ENCODE measurements at places on chromosomes 7 and 10.

DNA sequence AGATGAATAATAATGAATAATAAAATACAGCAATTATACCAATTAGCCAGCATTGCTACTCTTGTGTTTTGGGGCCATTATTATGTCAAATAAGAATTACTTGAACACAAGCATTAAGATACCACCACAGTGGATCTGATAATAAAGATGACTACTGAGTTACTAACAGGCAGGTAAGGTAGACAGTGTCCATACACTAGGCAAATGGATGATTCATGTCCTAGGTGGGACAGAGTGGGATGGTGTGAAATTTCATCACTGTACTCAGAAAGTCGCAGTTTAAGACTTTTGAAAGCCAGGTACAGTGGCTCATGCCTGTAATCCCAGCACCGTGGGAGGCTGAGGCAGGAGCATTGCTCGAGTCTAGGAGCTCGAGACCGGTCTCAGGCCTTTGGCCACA, 8.7 kb upstream of the UNC5B start:
- DNase-seq, result no peak

- DNase-seq, result no peak
Measured at GRCh38 chr7:27032839-27033238, 63.0 kb downstream of the HOXA1 start.

DNA sequence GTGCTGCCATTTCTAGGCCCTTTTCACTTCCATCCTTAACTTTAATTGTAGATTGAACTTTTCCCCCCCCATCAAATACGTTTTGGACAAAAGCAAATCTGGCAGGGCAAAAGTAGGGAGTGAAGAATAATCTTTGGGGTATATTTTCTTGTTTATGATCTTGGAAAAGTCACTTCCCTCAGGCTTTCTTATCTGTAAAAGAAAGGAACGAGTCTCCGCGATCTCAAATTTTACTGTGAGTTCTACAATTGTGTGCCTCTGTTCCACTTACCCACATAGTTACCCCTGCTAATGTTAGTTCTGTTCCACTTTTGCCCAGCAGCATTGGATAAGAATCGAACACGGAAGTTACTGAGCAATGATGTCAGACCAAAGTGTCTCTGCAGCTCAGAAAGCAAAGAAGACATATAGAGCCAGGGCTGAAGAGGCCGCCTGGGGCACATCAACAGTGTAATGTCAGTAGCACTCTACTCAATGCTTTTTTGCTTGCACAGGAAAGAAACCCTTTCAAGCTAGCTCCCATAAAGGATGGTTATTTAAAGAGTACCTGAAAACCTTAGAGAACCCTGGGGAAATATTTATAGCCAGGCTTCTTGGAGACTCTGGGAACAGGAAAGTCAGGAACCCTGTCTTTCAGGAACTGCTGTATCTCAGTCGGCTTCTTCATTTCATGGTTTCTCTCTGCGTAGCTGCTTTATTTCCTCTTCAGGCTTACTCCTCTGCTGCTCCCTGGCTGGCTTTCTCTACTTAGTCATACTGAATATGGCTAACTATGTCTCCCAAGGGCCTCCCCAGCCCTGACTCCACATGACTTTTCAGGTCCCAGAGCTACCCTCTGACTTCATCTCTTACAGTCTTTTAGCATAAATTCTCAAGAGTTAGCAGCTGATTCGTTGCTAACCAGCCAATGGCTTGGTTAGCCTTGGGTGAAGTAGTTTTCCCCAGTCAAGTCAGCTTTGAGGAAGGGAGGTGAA, 123.7 kb upstream of the FAM3C start:
- no peak for DNase-seq

GRCh38 chr10:78284381-78284780, 250.7 kb downstream of the RPS24 start:
- no peak for DNase-seq

- no peak for DNase-seq
Measured at GRCh38 chr7:24717694-24718320, 39.5 kb downstream of the GSDME start.

GRCh38 chr10:13404791-13405190, 56.7 kb upstream of the SEPHS1 start:
- DNase-seq, result no peak

DNA sequence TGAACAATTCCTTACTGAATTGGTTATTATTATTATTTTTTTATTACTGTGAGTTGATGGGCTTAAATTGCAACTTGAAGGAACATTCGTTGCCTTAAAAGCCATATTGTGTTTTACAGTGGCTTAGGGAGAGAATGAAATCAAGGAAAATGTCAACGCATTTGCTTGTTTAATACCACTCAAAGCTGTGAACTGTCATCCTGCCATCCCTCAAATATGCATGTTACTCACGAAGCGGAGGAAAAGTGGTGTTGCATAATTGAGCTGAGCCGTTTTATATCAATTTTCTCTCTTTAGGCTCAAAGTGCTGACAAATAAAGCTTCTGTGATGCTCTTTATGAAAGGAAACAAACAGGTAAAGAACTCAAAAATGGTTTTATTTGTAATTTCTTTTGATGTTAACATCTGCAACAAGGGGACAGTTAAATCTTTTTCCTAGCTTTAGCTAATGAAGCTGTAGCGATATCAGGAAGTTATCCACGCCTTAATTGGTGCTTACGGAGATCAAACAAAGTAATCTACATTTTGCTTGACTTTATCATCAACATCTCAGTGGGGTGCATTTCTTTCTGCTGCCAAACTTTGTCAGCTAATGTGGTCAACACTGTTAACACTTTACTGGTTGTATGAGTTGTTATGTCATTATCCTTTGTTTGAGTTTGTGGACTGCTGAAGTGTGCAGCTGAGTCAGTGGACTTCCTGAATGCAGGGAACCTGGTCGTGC, 33.1 kb downstream of the GLRX3 start:
- DNase-seq, result no peak

DNA sequence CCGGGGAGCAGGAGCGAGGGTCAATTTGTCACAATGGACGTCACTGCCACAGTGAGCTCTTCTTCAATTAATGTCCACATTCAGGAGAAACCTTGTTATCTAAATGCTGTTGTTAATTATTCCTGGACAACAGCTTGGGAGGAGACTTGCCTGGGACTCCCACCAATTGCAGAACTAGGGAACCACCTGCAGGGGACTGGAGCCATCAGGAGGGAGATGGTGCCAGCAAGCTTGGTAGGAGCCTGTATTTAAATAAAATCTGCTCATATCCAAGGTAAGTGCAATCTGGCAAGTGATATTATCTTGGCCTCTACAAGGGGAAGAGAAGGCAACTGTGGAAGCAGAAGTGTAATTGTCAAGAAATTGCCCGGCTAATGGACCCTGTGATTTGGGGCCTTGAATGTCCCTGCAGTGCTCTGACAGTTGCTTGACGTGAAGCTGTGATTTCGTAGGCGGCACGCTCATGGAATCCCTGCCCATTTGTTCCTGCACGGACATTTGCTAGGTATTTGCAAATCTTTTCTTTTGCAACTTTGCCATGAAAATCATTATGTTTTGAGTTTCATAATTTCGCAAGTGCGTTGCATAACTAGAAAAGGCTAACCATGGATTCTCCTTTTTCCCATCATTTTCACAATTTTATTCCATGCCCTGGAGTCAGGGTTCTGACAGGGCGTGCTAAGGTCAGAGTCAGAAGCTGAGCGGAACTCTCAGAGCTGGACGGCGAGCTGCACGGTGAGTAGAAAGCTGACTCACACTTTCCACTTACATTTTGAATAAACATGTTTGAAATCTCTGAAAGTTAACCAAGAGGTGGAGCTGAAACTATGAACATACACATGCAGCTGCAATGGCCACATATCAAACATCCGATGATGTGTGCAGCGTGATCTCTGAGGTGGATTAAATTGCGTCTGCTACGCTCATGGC, 84.9 kb upstream of the TCERG1L start:
- DNase-seq, result no peak

- no peak for DNase-seq
Measured at GRCh38 chr10:59303018-59303417, 59.3 kb downstream of the FAM13C start.

DNA sequence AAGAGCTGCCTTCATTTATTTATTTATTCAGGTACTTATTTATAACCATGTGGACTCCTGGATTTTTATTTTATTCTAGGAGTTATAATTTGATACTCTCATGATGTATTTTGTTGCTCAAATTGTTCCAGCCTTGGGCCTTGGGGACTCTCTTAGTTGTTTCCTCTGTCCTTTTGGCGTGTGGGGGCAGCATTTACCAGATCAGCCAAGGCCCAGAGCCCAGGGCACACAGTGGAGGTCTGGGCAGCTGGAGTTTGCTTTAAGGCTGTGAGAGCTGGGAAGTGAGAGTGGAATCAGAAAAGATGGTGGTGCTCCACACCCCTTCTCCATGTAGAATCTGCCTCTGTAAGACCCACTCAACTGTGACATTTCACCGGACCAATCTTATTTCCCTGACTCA, 398.9 kb downstream of the RPS24 start:
- DNase-seq, result no peak

All from activated CD4-positive, CD25-positive, alpha-beta regulatory T cell treated with anti-CD3 and anti-CD28 coated beads, Interleukin-2, amount 50 U/mL, for 16 hours (primary cell).